ENCODE measurements at places on chromosomes 12 and 14.

- no peak for DNase-seq
These were observed 501.4 kb upstream of the RGS6 start for GRCh38 chr14:71430678-71431376.

- no peak for DNase-seq
These were observed 32.6 kb upstream of the ARHGAP5 start for GRCh38 chr14:32044454-32044853.

GRCh38 chr12:19200261-19200660 is 70.7 kb downstream of the PLEKHA5 start:
- DNase-seq, result no peak

GRCh38 chr12:53578783-53579182 is 47.4 kb downstream of the ATF7 start:
- DNase-seq, result no peak

GRCh38 chr12:108859923-108860291 is 2.5 kb upstream of the SSH1 start:
- no peak for DNase-seq

- DNase-seq, result peak; percentile 77
These were observed 2.0 kb upstream of the GAPDH start for GRCh38 chr12:6532051-6532926.

- no peak for DNase-seq
These were observed 149.0 kb downstream of the TGFB3 start for GRCh38 chr14:75832621-75833297.
